NCI-H82 (cell line): ENCODE measurements at places on chromosomes 7 and 10.

DNA sequence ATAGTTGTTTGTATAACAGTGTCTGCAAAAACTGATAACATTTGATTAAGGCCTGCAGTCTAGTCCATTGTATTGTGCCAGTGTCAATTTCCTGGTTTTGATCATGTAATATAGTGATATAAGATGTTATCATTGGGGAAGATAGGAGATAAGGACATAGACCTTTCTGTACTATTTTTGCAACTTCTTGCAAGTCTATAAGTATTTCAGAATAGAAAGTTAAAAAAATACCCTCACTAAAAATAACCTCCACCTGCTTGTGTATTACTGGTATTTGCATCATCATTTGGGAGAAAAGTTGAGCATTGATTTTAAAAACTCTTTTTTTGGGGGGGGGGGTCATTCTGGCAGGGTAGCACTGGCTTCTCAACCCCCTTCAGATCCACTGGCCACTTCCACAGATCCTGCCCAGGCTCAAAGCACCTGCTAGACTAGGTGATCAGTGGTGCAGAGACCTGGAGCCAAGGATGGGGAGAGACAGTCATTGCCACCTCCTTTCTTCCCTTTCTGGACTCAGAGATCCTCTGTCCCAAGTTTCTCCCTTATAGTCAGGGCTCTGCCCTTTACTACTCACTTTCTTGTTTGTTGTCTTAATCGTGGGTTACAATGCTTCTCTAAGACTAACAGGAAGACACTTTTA is 103.0 kb downstream of the RBM20 start:
- DNase-seq, result no peak

- no peak for DNase-seq
Measured at GRCh38 chr7:14673202-14673601, 229.3 kb downstream of the DGKB start.

DNA sequence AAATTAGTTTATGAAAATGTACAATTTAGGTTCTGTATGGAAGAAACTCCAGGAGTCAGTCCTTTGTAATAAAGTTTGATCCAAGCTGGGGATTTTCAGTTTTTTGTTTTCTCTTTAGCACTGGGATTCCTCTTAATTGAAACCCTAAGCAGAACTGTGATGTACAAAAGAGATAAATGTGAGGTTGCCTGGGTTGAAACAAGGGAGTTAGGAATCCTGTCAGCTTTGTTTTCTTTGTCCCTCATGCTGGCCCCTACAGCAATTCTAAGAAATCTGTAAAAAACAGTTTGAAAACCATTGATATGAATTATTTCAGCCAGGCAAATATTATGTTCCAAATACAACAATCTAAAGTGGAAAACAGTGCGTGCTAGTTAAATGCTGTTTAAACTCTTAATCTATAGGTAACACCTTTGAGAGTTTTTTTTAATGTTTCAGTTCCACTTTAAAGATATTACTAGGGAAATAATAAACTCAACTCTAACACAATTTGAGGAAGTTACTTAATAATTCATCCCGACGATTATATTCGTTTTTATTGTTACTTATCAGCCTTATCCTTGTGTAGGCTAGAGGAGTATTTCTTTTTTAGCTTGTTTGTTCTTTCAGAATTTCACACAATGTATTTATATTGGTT is 65.3 kb downstream of the SGCE start:
- DNase-seq, result no peak

- no peak for DNase-seq
Measured at GRCh38 chr10:10854725-10855124, 162.9 kb upstream of the CELF2 start.

- peak; percentile 21 for DNase-seq
Measured at GRCh38 chr7:22332461-22332870, 24.5 kb downstream of the RAPGEF5 start.

DNA sequence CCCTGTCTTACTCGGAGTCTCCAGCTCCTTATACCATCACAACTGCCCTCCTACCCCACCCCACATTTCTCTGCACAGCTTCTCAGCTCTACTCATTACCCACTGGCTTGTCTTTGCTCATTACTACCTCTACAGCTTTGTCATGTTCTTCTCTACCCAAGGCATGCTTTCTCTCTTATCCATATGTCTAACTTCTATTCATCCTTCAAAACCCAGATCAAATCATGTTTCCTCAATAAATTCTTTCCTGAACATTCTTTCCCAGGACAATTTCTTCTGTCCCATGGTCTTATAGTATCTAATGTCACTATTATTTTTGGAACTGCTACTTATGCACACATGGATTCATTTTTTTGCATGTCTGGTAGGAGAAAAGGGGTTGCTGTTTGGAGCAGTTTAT is 231.4 kb downstream of the PTEN start:
- DNase-seq, result no peak

DNA sequence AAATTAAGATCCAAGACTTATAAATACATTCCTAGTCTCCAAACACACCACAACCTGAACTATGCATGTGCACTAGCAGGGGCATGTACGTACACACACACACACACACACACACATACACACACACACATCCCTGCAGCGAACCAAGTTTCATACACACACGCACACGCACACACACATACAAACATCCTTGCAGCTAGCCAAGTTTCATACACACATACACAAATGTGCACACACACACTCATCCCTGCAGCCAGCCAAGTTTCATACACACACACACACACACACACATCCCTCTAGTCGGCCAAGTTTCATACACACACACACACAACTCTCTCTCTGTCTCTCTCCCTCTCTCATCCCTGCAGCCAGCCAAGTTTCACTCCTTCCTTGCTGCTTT is 82.7 kb upstream of the WIPF3 start:
- no peak for DNase-seq

DNA sequence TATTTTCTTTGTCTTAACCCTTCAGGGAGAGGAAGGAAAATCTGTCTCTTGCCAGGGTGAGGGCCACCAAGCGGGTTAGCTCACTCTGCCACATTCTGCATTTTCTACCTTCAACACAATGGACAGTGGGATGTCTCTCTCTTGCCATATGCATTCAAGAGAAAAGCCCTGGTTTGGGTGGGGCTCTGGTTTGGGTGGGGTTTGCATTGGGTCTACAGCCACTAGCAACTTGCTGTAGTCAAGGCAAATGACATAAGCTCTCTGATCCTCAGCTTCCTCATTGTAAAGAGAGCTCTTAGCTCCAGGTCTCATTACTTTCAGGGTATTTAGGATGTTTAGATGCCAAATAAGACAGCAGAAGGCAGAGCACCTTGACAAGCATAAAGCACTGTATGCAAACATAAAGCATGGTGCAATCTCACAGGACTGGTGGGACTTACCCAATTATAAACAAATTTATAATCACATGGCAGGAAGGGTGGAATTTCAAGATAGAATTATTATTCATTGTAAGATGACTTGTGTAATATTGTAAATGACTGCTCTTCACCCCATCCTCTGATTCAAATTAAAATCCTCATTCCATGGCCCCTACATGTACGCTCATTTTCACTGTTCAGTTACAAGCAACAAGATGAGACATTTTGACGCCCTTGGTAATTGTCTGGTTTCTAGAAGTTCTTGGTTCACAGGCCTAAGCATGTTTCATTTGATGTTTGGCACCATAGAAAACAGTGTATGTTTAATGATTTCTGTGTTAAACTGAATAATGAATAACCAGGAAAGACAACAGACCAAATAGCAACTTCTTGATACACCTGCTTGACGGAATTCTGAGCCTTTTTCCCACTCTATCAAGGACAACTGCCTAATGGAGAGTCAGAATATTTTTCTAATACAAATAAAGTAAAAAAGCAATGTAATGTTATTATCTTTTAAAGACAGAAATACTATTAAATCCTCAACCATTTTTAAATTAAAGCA is 258.9 kb downstream of the KCNMA1 start:
- DNase-seq, result no peak

GRCh38 chr7:16693601-16694318 is 47.8 kb downstream of the BZW2 start:
- no peak for DNase-seq

- no peak for DNase-seq
Measured at GRCh38 chr7:153022475-153023193, 263.1 kb downstream of the ACTR3B start.

- no peak for DNase-seq
Measured at GRCh38 chr7:111137296-111138192, 46.6 kb downstream of the LRRN3 start.

GRCh38 chr10:3803295-3803926 is 18.4 kb upstream of the KLF6 start:
- peak; percentile 37 for DNase-seq

DNA sequence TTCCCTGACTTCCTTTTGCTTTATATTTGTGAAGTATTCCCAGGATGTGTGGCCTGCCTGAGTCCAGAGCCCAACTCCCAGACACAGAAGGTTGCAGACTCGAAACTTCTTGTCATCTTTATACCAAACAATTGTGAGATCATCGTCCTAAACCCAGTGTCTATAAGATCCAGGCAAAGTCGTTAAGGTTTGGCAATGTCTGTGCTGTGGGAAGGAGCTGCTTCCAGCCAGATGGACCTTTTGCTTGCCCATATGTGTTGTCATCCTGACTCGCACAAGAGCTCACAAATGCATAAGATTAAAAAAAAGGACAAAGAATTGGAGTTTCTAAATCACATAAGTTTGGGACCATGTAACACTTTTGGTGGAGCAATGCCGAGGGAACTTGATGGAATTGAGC is 37.0 kb downstream of the WNT2 start:
- no peak for DNase-seq

DNA sequence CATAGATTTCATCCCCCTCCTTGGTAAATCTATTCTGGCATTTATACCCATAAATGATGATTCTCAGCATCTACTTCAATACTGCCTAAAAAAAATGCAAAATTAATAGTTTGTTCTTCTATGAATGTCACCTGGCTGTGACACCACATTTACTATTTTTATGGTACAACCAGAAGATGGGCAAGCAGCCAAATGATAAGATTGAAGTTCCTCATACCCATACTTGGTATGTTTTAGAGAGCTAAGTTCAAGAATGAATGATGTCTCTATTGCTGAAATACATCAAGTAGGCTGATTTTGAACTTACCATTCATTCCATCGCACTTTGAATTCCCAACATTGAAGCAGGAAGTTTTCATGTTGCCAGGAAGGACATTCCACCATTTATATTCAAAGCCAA is 134.2 kb downstream of the ELAPOR2 start:
- DNase-seq, result no peak

DNA sequence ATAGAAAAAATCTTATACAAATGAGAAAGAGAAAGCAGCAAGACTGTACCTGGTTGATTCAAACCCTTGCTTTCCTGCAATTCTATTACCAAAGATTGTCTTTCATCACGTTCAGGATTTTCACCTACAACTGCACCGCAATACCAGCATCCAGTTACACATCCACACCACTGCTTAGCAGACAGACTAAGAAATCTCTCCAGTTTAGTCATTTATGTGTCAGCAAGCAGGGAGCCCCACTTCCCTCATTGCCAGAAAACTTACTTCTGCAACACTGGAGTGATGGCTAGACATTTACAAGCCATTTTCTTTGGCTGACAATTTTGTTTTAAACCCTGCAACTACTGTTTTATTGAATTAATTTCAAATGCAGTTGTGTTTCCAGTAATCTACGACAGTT is 359.6 kb upstream of the MEOX2 start:
- DNase-seq, result no peak

DNA sequence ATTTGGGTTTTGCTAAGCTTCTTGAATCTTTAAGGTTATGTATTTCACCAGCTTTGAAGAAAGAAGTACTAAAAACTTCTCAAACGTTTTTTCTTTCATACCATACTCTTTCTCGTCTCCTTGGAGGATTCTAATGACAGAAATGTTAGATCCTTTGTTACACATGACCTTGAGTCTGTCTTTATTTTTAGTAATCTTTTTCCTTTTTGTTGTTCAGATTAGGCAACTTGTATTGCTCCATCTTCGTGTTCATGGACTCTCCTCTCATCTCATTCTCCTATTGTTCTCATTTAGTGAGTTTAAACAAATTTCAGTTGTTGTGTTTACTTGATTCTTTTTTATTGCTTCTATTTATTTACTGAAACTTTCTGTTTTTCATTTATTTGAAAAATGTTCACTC is 73.7 kb downstream of the WDFY4 start:
- DNase-seq, result no peak

- no peak for DNase-seq
Measured at GRCh38 chr10:101987136-101987535, 68.8 kb downstream of the ARMH3 start.

DNA sequence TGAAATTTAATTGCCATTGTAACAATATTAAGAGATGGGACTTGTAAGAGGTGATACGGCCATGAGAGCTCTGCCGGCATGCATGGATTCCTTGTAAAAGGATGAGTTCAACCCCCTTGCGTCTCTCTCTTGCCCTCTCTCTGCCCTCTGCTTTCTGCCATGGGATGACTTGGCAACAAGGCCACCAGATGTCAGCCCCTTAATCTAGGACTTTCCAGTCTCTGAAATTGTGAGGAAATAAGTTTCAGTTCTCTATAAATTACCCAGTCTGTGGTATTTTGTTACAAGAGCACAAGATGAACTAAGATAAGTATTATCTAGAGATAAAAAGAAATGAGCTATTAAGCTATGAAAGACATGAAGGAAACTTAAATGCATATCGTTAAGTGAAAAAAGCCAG is 145.7 kb upstream of the AHR start:
- no peak for DNase-seq

- DNase-seq, result peak; percentile 73
Measured at GRCh38 chr7:16644636-16645592, 640 bp downstream of the ANKMY2 start.

- no peak for DNase-seq
Measured at GRCh38 chr7:100163006-100163531, 4.5 kb upstream of the TRAPPC14 start.

GRCh38 chr7:15430911-15431310 is 130.9 kb downstream of the AGMO start:
- no peak for DNase-seq

DNA sequence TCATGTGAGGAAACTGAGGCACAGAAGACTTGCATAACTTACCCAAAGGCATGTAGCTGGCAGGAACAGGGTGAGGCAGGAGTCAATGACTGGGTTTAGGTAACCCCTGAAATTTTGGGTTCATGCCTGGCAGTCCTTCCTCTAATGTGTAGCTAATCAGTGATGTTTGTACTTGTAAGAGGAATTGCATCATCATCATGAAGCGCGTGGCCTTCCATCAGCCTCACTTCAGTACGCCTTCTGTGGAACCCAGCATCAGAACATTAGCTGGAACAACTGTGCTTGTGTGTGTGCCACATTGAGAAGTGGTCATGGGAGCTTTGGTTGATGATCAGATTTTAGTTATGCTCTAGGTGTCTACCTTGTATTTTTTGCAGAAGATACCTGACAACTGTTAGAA is 18.2 kb upstream of the STMP1 start:
- no peak for DNase-seq

- DNase-seq, result no peak
Measured at GRCh38 chr10:29874606-29875269, 184.6 kb downstream of the JCAD start.
